Choroid plexus epithelial cell (primary cell): ENCODE measurements at places on chromosomes 13 and 19.

DNA sequence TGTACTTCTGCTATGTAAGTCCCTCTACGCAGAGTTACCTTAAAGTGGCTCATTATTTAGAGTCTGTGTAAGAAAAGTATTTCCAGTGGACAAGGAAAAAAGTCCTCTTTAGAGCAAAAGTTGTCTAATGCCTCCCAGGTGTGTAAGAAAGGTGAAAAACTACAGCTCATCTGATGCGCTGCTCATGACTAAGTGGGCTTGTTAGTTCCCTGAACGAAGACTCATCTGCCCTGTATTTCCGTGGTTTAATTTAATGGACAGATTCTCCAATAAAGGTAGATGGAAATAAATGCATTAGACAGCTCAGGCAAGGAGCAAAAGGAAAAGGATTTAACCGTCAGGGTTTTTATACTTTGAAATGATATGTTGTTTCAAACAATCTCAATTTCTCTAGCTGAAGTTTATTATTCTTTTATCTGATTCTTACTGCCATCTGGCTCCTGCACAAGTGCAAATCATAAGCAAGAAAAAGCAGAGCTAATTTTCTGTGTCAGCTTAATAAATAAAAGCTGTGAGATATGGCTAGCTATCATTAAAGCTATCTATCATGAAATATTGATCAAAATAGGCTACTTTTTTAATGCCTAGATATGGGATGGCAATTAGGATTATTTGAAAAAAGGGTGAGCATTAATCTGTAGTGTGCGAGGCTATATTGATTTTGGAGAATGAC is 73.7 kb upstream of the PCDH9 start:
- DNase-seq, result no peak

- DNase-seq, result no peak
Observed at GRCh38 chr19:40411958-40412499, 1.1 kb downstream of the PRX start.

GRCh38 chr19:13957051-13957450 is 4.7 kb downstream of the DCAF15 start:
- DNase-seq, result no peak

DNA sequence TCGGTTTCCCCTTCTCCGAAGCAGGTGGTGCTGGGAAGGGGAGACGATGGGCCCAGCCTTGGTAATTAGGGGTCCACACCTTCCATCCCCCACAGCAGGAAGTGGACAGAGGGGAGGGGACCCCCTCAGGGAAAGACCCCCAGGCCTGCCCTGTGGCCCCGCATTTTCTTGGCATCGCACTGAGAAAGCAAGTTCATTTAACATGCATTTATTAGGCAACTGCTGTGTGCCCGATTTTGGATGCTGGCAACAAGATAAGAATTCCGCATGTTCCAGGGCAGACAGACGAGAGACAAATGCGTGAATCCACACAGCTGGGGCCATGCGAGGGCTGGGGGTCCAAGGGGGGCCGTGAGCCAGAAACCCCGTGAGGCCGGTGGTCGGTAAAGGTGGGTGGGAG is 28.4 kb downstream of the ARID3A start:
- no peak for DNase-seq

DNA sequence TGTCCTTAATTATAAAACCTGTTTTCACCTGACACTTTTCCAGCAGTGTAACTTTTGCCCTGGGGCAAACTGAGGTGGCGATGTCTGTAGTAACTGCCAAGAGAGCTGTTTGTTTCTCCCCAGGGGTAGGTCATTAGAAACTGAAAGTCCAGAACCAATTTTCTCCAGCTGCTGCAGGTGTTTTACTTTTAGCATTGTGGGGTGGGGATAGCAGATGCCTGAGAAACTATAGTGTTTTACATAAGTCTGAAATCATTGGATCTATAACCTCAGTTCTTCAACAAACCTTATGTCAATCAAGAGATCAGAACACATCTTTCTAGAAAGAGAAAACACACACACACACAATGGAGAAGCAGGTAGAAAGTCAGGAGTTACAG is 92.7 kb downstream of the LHFPL6 start:
- DNase-seq, result no peak

DNA sequence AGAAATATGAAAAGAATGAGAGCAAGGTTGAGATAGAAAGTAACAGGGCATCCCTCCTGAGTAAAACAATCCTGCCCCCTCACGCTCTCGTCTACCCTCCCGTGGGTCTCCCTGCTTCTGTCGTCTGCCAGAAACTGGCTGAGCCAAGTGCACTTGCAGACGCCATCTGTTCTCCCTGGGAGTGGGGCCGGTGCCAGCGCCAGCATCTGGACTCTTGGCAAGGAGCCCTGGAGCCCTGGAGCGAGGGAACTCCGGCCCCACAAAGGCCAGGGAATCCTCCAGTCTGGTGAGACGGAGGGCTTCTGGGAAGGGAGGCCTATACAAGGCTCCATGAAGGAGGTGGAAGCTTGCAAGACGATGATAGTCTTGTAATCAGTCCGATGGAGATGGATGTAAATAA is 2.3 kb upstream of the TMEM91 start:
- peak; percentile 97 for DNase-seq

- DNase-seq, result no peak
Observed at GRCh38 chr13:61136093-61136492, 279.6 kb downstream of the PCDH20 start.

GRCh38 chr13:113946409-113947181 is 27.3 kb downstream of the C13orf46 start:
- DNase-seq, result no peak

- peak; percentile 41 for DNase-seq
Observed at GRCh38 chr19:13396250-13397080, 109.8 kb downstream of the CACNA1A start.

DNA sequence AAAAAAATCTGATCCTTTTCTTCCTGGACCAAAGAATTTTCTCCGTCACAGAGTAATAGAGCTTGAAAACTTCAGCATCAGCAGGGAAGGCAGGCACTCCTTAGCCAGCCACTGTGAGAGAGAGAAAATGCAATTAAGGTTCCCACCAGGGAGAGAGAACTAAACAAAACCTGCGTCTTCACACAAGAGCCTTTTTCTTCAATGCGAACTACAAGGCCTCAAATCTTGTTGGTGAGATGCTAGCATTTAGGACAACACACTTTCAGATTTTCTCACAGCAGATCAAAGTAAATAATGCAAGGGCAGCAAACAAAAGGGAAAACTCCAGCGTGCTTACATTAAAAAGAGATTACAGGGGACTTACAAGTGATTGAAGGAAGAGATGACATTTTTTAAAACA is 80.1 kb downstream of the DACH1 start:
- DNase-seq, result no peak

DNA sequence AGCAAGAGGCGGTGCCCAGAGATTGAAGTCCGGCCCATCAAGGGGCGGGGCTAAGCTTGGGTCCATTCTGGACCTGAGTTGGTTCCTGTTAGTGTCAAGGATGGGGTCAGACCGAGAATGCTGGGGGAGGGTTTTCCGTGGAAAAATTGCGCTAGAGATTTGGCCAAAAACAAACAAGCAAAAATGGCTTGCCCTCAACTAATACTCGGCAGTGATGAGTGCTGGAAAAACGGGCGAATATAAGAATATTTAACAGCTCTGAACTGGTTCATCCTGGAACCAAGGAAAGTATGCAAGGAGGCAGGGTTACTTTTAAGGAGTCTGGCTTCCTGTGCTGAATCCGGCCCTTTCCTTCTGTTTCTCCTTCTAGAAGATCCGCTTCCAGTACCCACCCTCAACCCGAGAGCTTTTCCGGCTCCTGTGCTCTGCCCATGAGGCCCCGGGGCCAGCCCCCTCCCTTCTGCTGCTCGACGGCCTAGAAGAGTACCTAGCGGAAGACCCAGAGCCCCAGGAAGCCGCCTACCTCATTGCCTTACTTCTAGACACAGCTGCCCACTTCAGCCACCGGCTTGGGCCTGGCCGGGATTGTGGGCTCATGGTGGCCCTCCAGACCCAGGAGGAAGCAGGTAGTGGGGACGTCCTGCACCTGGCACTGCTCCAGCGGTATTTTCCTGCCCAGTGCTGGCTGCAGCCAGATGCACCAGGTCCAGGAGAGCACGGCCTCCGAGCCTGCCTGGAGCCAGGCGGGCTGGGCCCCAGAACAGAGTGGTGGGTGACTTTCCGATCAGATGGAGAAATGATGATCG is 880 bp downstream of the SWSAP1 start:
- DNase-seq, result no peak

- DNase-seq, result no peak
Observed at GRCh38 chr19:16442386-16443276, 29.1 kb downstream of the EPS15L1 start.

DNA sequence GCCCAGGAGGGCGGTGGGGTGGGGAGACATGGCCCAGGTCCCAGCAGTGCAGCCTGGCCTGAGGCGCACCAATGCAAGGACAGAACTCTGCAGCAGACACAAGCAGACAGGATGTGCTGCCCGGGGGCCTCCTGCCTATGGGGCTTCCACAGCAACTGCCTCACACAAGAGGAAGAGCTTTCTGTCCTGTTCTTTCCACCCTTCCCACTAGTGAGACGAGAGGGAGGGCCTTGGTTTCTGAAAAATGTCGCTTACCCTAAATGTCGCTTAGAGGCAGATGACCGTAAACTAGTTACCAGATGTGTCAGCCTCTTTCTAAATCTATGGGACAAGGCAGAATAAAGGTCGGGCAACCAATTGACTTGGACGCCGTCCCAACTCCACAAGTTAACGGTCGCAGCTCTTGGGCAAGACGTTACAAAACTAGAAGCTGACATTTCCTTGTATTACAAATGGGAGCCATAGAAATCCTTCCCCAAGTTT is at the start of gene LAIR1:
TSS of gene LAIR1 (minus strand) at position 157 of the 483 bp plus-strand sequence. CDS start at position 30, 127 bp downstream.
- DNase-seq, result no peak
